ENCODE measurements at places on chromosomes 5 and 9.

- no peak for DNase-seq
These were observed 1.2 kb upstream of the F12 start for GRCh38 chr5:177410575-177410974.

GRCh38 chr5:163190784-163191183 lies 246.6 kb upstream of the CCNG1 start:
- DNase-seq = no peak

- peak; percentile 42 for DNase-seq
These were observed 253.2 kb downstream of the CDH18 start for GRCh38 chr5:19734776-19735175.

- DNase-seq = no peak
These were observed 93.5 kb downstream of the RGS3 start for GRCh38 chr9:113556877-113557593.

- DNase-seq = peak; percentile 15
These were observed 20.0 kb downstream of the CEMIP2 start for GRCh38 chr9:71748280-71748743.

DNA sequence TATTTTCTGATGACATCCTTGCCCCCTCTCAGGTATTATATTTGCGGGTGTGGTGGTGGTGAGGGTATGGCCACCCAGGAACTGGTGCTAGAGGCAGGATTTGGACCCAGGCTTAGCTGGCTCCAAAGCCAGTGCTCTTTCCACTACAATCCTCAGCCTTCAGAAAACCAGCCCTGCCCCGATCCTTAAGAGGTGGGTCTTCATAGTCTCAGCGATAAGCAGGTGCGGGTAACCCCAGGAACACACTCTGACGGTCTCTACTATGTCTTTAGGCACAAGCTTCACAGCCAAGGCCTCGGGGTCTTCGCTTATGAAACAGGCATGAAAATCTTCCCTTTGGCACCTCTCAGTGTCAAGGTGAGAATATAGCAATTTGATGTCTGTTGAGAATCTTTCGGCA lies 169.3 kb downstream of the FGF18 start:
- DNase-seq = no peak

DNA sequence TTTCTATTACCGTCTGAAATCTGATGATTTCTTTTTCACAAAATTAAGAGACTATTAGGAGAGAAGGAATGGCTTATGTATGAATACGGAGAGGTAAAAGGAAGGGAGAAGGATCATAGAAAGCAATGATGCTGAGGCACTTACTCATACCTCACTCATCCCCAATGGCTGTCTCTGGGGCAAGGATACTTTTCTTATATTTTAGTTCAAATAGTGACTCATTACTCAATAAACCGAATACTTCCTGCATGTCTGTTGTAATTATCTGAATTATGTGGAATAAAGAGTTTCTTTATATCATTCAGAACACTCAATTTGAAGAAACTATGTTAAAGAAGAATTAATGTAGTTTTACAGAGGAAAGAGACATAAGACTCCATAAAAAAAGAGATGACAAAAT lies 284.5 kb upstream of the NUDT12 start:
- DNase-seq = peak; percentile 54

GRCh38 chr5:143499480-143500114 lies 96.1 kb upstream of the NR3C1 start:
- no peak for DNase-seq
